ENCODE measurements at places on chromosomes 5 and 9.

GRCh38 chr9:122403381-122404000 is 32.7 kb downstream of the PTGS1 start:
- DNase-seq, result no peak

DNA sequence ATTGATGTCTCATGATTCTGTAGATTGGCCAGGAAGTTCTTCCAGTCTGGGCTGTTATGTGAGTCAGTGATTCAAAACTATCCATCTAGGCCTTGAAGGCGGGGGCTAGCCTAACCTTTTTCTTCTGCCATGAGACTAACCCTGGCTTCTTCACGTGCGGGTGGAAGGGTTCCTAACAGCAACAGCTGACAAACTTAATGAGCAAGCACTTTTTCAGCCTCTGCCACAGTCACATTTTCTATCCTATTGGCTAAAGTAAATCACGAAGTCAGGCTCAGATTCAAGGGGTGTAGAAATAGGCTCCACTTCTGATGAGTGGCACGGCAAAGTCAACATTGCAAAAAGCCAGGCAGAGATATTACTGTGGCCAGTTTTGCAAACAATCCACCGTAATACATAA is 68.4 kb downstream of the STK32A start:
- peak; percentile 10 for DNase-seq

GRCh38 chr5:159928122-159928909 is 12.0 kb downstream of the ADRA1B start:
- DNase-seq, result peak; percentile 61

DNA sequence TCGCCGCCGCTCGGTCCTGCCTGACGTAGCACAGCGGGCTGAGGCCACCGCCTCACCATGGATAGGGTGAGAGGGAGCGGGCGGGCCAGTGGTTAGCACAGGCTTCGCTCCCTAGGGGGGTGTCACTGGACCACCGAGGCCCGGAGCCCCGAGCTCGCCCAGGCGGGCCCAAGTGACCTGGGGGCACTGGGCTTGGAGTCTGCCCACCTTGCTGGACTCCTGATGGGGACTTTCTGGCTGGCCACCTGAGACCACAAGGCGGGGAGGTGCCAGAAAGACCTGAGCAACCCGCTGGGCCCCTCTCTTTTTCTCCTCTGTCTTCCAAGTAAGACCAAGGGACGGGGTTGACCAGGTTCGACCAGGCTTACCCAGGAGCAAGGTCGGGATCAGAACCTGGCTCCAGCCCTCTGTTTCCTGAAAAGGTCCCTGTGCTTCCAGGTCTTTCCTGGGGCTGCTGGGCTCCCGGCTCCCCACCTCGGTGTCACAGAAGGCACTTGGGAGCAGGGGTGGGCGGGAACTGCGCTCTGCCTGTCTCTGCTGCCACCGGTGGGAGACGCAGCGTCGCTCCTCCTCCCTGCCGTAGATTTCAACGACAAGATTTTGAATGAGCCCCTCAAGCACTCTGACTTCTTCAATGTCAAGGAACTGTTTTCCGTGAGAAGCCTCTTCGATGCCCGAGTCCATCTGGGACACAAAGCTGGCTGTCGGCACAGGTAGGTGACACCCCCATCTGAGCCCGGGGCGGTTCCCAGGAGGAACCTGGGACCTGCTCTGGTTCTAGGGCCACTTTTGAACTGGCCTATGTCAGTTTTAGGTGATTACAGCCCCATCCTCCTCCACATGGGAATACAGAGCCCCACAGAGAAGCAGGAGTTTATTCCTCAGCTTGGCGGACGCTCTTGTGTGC is 1.0 kb downstream of the MRPS2 start:
- no peak for DNase-seq

DNA sequence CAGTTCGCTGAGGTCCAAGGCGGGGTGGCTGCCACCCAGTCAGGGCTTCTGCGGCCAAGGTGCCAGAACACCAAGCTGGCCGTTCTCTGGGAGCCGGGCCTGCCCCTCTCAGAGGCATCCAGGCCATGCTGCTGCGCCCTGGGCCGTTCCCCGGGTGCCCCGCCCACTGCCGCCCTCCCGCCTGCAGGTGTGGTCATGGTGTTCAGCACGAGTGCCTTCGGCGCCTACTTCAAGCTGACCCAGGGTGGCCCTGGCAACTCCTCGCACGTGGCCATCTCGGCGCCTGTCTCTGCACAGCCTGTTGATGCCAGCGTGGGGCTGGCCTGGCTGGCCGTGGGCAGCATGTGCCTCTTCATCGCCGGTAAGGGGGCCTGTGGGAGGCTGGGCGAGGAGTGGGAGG is 7.7 kb downstream of the SLC2A8 start:
- no peak for DNase-seq

Measured in thoracic aorta (tissue), 2 donors.